ENCODE measurements at places on chromosomes 11 and 22.

- DNase-seq = no peak
Measured at GRCh38 chr11:21321072-21321471, 651.7 kb downstream of the NELL1 start.

- DNase-seq = no peak
Measured at GRCh38 chr11:102762361-102762767, 18.1 kb downstream of the MMP10 start.

DNA sequence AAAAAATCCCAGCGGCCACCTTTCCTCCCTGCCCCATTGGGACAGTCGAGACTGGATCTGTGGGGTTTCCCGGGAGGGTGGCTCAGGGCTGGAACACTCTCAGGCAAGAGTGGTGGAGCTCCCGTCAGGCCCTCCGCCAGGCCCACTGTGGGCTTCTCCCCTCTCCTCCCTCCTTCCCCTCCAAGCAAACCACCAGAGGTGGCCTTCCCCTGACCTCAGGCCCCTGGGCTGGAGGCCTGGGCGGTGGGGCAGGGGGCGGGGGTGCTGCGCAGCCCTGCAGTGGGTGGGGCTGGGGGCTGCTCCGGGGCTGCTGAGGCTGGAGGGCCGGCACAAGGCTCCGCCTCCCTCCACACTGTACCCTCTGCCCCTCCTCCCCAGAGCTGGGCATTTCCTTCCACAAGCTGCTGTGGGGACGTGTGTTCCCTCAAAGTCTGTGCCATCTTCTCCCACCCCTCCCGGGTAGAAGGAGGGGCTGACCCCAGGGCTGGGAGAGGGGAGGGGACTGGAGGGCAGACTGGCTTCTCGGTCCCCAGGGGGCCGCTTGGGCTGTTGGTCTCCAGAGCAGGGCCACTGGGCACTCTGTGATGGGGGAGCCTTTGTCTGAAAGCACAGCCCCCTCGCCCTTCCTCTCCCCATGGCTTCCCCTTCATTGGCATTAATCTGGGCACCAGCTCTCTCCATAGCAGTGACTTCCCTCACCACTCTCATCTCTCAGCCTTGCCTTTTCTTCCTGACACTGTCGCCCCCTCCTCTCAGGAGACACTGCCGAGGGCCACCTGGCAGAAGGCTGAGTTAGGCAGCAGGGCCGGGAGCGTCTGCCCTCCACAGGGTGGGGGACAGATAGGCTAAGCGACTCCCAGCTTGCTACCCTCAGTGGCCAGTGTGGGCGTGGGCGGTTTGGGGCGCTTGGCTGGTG, 7.1 kb downstream of the RCOR2 start:
- no peak for DNase-seq

- no peak for DNase-seq
Measured at GRCh38 chr22:20236052-20236717, 31.9 kb downstream of the RTN4R start.

GRCh38 chr22:36610567-36610966, 81.6 kb upstream of the EIF3D start:
- DNase-seq = no peak

- DNase-seq = peak; percentile 9
Measured at GRCh38 chr22:26134654-26135330, 34.5 kb upstream of the SEZ6L start.

DNA sequence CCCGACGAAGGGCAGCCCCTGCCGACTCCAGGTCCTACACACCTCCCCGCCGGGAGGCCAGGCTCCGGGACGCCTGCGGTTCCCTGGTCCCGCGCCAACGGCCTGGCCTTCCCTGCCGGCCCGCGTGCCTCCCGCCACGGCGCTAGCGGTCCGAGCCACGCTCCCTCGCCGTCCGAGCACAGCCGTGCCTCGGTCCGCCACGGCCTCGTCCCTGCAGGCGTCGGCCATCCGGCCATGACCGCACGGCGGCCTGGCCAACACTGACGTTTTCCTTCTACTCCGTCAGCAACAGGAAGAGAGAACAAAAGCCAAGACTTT, 532 bp downstream of the EIF4G2 start:
- DNase-seq = no peak

- no peak for DNase-seq
Measured at GRCh38 chr11:130473056-130473794, 24.8 kb downstream of the ADAMTS15 start.

DNA sequence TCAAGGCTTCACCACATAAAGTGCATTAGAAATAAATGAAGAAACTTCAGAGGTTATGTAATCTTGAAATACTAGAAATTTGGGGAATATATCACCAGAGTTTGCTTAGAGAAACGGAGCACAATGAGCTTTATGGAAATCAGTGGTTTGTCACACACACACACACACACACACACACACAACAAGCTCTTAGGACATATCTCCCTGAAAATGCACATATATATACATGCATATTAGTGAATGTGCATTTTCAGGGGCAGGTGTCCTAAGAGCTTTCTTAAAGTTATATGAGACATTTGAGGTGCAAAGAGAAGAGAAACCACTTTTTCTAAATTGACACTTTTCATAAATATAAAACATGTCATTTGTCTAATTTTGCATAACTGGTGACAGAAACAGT, 93.7 kb upstream of the CARD18 start:
- DNase-seq = no peak

DNA sequence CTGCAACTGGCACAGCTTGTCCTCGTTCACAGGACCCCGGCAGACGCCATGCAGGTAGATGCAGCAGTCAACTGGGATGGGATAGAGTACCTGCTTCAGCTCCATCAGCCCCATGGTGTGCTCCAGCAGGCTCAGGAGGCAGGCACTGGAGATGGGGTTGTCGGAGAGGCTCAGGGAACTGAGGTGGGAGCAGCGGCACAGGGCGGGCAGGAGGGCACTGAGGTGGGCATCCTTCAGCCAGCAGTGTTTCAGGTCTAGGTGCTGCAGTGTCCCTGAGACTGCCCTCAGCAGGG, 8.7 kb upstream of the TOP3B start:
- no peak for DNase-seq
